ENCODE measurements at places on chromosomes 12 and 14.

- no peak for DNase-seq
Measured at GRCh38 chr12:21502164-21502496, 541 bp downstream of the GOLT1B start.

DNA sequence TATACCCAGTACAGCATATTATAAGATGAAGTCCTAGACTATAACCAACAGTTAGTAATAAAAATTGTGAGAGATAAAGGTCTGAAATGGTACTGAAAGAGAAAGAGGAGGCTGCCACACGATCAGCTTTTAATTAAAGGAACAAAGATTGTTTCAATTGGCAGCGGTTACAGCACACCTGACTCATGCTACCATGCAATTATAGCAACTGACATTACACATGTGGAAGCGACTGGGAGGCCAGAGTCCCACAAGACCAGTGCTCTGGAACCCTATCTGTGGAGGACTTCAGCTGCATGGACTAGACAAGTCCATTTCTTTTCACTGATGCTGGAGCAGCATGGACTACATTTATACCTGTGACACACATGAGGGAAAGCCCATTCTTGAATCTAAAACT lies 55.2 kb downstream of the SEL1L start:
- DNase-seq = no peak

- no peak for DNase-seq
Measured at GRCh38 chr14:82886670-82887069, 1353.0 kb upstream of the SEL1L start.

GRCh38 chr12:76820888-76821482 lies 57.1 kb downstream of the ZDHHC17 start:
- peak; percentile 9 for DNase-seq

GRCh38 chr12:85516667-85517325 lies 236.8 kb downstream of the ALX1 start:
- no peak for DNase-seq

DNA sequence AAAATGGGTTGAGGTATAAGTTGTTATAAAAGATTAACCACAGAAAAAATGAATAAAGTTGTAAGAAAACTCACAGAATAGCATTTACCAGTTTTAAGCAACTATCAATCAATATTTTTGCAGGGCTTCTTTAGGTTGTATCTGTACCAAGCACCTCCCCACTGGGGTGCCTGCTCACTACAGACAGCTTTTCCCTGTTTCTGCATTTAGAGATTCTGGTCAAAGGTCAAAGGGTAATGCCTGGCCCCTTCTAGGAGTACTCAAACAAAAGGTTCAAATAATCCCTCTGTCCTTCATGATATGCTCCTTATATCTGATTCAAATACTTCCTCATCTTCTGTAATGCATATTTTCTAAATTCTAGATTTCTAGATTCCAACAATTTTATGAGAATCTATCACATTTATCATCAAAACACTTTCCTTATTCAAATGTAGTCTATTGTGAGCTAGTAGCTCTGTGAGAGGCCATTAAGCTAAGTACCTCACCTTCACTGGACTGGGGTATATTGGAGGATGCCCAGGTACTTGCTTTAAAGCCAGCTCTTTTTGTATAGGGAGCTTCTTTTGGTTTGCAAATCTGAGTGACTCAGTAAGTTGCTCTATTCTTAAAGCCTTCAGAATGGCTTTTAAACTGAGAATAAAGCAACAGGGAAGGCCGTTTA lies 120.7 kb upstream of the PTPRB start:
- no peak for DNase-seq

GRCh38 chr14:103530390-103530789 lies 1.4 kb downstream of the TRMT61A start:
- DNase-seq = no peak

GRCh38 chr14:91681118-91681517 lies 50.8 kb downstream of the CATSPERB start:
- DNase-seq = no peak

DNA sequence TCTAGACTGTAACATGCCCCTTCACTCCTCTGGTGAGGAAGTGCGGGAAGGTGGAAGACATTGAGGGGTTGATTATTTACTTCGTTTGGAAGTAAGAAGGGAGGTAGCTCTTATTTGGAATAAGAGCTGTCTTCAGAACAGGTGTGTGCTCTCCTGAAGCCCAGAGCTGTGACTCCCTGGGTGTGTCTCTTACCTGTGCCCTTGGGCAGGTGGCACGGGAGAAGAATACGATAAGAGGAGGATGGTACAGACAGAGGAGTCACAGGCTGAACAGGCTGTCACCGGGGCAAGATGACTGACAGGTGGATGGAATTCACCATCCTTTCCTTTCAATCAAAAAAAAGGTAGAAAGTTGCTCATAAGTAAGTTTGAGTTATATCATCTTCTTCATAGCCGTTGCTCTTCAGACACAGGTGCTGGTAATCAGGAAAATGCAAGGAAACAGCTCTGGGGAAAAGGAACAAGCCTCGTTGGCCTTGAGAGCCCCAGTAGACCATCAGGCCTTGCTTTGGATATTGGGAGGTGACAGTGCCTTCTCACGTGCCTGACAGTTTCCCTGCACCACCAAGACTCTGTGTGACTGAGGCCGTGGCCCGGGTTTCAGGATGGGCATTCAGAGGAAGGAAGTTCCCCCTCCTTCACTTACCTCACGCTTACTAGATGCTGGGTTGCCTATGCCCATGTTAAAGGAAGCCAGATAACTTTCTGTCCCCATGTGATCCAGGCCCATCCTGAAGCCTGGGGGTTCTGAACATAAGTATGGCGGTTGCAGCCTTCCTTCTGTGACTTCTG lies 120.4 kb downstream of the ETV6 start:
- DNase-seq = peak; percentile 53

GRCh38 chr12:95681210-95681765 lies 109.3 kb downstream of the NTN4 start:
- no peak for DNase-seq

DNA sequence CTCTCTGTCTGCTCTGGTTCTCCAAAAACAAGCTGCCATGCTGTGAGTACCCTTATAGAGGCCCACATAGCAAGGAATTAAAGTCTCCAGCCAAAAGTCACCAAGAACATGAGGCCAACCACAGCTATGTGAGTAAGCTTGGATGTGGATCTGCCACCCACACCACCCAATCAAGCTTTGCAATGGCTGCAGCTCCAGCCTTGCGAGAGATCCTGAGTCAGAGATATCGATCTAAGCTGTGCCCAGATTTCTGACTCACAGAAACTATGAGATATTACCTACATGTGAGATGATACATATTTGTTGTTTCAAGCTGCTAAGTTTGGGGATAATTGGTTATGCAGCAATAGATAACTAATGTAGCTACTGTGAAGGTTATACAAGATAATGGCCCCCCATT lies 15.5 kb upstream of the TMEM233 start:
- DNase-seq = no peak

DNA sequence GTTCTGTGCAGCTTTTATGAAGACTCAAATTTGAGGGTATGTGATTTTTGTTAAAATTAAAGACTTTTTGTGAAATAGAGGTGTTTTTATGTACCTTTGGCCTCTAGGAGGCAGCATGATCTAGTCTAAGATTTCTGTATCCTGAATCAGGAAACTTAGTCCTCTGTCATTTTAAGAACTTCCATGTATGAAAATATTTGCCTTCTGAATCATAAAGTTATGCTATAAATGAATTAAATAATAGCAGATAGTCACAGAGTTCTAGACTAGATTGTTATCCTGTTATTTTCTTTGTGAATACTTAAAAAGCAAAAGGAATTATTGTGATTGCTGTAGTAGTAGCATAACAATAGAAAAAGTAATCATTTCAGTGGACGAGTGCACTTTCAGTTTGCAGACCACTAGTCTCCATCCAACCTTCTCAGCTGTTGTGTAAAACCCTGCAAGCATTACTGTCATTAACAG lies 56.3 kb downstream of the FGD4 start:
- DNase-seq = peak; percentile 79

DNA sequence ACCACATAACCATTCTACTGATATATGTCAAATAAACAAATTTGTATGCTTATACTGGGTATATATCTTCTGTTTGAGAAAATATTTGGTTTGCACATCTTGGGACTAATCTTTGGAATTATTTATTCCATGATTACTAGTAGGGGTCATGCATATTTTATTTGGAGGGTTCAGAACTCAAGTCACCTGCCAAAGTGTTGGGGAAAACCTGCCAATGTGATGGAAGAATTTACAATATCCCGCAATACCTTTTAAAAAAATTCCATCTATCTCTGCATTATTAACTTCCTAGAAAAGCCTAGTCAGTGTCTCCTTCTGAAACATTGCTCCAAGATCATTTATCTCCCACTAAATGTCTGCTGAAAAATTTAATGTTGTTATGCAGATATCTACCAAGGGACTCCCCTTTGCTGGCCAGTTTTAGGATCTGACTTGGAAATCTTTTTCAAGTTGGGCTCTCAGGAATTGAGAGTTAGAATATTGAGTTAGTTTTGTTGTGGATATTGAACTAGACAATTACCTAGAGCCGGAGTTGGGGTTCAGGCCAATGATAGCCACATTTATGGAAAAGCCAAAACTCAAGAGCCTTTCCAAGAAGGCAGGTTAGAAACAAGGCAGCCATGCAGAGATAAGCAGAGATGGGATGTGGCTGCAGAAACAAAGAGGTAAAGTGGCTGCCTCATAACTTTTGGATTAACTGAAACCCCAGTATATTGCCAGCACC lies 425.2 kb downstream of the ADAMTS20 start:
- DNase-seq = no peak

DNA sequence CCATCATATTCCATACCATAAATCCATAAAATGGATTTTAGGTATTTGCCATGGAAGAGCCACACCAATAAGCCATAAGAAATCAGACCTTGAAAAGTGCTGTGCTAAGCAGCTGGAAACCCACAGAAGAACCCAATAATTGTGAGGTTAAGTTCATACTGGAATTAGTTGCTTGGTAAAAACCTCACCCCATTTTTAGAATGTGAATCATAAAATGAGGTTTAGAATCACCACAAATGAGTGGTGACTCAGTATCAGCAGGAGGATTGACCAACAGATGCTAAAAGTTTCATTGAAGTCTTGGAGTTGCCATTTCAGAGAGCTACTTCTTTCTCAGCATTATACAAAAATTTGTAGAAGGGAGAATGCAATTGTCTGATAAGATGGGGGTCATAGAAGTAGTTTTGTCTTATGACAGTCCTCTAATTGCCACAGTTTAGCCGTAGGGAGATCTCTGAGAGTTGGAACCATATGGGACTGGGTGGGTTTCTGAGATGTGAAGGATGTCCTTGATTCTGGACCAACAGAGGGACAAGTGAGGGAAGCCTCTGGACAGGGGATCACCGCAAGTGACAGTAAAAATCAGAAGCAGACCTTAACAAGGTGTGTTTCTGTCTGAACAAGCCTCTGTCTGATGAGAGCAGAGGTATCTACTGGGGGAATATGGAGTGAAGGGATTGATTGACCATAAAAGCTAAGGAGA lies 1.4 kb upstream of the STON2 start:
- DNase-seq = peak; percentile 25

DNA sequence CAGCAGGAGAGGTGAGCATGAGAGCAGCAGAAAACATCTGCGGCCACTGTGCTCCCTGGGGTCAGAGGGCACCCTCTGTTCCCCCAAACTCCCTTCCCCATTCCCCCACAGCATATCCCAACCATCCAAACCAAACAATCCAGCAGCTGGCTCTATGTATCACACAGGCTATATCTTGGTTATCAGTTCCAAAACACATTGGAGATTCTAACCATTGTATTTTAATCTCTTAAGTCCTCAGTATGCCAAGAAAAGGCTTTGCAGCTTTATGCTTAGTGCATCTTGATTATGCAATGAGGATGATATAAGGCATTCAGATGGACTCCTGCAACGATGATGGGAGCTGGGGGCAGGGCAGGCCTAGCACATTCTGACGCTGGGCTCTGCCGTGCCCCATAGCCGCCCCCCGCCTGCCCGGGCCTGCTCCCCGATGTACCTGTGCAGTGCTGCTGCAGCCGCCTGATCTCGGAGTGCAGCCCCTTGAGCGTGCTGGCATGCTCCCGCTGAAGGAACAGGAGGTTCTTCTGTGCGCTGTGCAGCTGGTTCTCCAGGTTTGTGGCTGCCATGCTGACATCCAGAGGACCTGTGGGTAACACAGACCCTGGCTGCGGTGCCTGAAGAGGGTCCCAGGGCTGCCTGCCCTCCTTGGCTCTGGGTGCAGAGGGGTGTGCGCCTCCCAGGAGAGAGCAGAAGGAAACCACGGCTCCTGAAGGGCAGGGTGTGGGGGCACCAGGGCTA lies 29.6 kb downstream of the CCDC92 start:
- no peak for DNase-seq

- no peak for DNase-seq
Measured at GRCh38 chr14:42994051-42994736, 1387.5 kb downstream of the LRFN5 start.

- no peak for DNase-seq
Measured at GRCh38 chr12:70948236-70948975, 27.9 kb upstream of the PTPRR start.

- DNase-seq = peak; percentile 13
Measured at GRCh38 chr12:81992461-81992860, 233.3 kb upstream of the PPFIA2 start.

DNA sequence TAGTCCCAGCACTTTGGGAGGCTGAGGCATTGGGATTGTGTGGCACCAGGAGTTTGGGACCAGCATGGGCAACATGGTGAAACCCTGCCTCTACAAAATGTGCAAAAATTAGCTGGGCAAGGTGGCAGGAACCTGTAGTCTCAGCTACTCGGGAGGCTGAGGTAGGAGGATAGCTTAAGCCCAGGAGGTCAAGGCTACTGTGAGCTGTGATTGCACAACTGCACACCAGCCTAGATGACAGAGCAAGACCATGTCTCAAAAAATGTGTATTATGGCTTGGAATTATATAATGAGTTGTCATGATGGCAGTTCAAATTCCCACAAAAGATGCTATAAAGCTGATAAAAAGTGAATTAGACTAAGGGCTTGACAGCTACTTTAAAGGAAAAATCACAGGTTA lies 20.6 kb upstream of the TMPRSS12 start:
- no peak for DNase-seq

- no peak for DNase-seq
Measured at GRCh38 chr14:42335918-42336317, 729.2 kb downstream of the LRFN5 start.

- DNase-seq = no peak
Measured at GRCh38 chr12:74391283-74391682, 146.4 kb upstream of the ATXN7L3B start.

GRCh38 chr14:103020271-103021170 lies 36.8 kb downstream of the CDC42BPB start:
- DNase-seq = no peak

DNA sequence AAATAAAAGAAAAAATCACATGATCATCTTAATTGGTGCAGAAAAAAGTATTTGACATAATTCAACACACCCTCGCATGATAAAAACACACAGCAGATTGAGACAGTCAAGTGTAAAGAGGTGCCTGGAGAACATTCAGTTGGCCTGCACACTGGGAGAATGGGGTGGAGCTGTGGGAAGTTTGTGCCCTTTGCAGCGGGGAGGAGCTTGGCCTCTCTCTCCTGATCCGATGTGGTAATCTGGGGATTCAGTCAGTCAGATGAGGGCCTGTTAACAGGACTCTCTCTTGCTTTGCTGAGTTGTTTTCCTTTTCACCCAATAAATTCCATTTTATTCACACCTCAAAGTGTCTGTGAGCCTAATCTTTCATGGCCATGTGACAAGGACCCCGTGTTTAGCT lies 5.9 kb downstream of the SERPINA6 start:
- no peak for DNase-seq

Measured in KBM-7 (cell line).